ENCODE measurements at places on chromosomes 1 and 21.

DNA sequence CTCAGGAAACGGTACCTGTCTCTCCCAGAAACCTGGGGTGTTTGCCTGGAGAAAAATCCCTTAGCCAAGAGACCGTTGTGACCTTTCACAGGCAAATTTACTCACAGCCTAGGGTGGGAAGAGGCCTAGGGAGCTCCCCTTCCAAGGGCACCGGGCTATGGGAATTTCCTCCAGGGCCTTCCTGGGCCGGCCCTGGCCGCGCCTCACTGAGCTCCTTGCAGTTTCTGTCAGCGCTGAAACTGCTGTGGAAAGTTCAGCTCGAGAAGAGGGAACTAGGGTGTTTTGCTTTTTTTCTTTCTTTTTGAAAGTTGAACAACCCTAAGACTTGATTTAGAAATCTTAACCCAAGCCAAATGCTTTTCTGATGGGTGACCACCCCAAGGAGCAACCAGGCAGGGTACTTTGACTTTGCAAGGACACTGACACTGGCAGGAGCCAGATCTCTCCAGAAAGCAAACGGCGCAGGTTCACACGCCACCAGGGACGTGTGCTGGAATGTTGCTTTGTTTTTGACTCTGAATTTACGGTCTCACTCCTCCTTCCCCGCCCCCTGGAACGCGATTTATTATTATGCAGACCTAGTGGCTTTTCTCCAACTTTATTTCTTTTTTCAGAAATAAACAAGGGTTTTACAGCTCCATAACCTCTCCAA lies 229.6 kb upstream of the JUN start:
- DNase-seq, result no peak

GRCh38 chr1:44652445-44653106 lies 21.7 kb downstream of the TMEM53 start:
- peak; percentile 84 for DNase-seq

- DNase-seq, result no peak
These were observed 23.5 kb upstream of the LMO4 start for GRCh38 chr1:87305151-87305550.

GRCh38 chr1:238789916-238790667 lies 596.3 kb upstream of the CHRM3 start:
- no peak for DNase-seq

DNA sequence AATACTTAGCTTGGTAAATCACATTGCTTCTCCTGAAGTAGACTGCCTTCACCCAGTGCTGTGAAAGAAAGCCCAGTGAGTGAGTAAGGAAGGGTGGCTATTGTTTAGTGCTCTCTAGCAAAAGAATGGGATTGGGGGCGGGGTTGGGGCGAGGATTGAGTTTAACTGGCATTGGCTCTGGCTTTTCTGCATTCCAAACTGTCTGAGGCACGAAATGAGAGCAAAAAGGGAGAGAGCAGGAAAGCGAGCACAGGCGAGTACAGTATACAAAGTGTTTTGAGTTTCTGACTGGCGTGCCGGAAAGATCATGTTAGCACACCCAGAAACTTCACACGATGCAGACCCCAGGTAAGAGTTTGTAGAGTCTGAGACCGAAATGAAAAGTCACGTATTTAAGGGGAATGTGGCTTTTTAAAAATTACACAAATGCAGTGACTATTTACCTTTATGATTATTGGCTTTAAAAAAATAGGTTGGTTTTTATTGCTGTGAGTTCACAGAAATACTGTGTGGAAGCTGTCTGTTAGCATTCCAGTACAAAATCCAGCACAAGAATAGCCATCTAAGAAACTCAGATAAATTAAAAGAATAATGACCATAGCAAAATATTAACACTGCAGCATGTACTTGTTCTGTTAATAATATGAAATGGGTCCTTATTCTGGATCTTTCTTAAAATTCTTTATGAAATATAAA lies 155.4 kb downstream of the CLEC20A start:
- no peak for DNase-seq

GRCh38 chr1:73029571-73029970 lies 747.2 kb upstream of the NEGR1 start:
- no peak for DNase-seq

- DNase-seq, result no peak
These were observed 218.9 kb downstream of the CRB1 start for GRCh38 chr1:197486946-197487345.

DNA sequence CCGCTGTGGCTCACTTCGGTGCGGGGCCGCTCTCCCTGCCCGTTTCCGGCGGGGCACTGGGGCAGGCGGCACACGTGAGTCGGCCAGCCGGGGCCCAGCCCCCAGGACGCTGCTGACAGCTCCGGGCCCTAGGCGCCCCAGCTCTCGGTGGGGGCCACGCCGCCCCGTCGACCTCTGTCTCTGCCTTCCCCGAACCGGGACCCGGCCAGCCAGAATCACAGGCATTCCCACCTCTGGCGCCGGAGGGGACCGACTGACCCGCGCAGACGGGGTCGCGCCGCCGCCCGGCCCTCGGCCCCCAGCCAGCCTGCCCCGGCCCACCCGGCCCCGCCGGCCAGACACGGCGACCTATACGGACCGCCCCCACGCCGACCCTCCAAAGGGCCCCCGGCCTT lies 755 bp downstream of the SCMH1 start:
- DNase-seq, result peak; percentile 73

DNA sequence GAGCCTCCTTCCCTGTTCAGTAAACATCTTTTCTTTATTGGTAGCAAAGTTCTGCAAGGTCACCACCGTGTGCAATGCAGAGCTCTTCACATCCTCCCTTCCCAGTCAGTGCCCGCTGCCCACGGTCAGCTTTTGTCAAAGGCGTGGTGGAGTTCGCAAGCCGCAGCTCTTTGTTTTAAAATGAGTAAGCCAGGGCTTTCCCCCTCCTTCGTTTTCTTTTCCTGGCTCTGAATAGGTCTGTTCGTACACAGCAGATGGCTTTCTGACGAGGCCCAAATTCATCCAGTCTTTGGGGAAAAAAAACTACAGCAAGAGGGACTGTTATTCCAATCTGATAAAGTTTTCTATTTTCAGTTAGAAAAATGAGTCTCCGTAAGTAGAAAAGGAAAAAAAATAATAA lies 153.2 kb downstream of the LRIG2 start:
- no peak for DNase-seq

GRCh38 chr1:208077232-208078075 lies 166.5 kb upstream of the CD34 start:
- peak; percentile 56 for DNase-seq

DNA sequence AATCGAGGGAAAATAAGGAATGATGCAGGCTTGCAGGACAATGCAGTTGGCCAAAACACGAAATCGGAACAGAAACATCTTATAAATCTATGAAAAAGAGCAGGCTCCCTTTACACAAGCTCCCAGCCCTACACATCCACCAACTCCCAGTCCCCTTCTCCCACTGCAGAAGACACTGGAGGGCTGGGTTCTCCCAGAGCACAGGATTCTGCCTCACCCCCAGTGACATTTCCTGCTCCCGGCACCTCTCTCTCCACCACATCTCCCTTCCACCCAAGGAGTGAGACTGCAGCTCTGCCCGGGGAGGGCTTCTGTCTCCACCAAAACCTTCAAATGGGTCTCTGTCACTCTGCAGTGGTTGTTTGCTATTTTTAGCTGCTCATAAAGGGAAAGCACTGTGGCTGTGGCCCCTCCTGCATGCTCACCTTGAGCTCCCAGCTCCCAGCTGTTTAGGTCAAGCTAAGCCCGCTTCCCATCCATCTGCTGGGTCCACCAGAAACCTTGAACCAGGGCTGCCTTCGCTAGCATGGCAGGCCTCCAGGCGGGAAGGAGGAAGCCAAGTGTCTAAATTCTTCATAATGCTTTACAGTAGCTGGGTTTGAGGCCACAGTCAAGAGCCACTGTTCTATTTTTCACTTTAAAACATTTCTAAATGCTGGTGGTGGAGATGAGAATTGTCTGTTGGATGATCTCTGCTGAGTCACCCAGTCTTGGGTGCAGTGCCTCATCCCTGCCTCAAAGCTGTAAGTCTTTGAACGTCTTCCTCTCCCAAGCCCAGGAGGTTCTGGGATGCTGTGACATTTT lies 3.3 kb upstream of the C2CD2 start:
- DNase-seq, result peak; percentile 28

GRCh38 chr1:35640380-35641232 lies 720 bp downstream of the PSMB2 start:
- DNase-seq, result no peak

- DNase-seq, result no peak
These were observed 2.6 kb upstream of the DVL1 start for GRCh38 chr1:1351511-1352427.

DNA sequence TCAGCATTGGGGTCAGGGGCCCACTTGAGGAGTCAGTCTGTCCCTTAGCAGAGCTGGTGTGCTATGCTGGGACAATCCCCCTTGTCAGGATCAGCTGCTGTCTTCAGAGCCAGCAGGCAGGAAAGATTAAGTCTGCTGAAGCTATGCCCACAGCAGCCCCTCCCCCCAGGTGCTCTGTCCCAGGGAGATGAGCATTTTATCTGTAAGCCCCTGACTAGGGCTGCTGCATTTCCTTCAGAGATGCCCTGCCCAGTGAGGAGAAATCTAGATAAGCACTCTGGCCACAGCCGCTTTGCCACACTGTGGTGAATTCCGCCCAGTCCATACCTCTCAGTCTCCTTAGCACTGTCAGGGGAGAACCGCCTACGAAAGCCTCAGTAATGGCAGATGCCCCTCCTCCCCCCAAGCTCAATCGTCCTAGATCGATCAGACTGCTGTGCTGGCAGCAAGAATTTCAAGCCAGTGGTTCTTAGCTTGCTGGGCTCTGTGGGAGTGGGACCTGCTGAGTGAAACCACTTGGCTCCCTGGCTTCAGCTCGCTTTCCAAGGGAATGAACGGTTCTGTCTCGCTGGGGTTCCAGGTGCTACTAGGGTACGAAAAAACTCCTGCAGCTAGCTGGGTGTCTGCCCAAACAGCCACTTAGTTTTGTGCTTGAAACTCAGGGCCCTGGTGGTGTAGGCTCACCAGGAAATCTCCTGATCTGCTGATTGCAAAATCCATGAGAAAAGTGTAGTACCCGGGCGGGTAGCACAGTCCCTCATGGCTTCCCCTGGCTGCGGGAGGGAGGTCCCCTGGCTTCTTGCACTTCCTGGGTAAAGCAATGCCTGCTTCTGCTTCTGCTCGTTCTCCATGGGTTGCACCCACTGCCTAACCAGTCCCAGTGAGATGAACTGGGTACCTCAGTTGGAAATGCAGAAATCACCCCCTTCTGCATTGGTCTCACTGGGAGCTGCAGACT lies 25.1 kb upstream of the TP53BP2 start:
- no peak for DNase-seq

GRCh38 chr1:234963180-234963903 lies 165.3 kb downstream of the TOMM20 start:
- peak; percentile 98 for DNase-seq

Data from natural killer cell treated with Interleukin-12 subunit alpha and Interleukin-12 subunit beta and Interleukin-15 and Interleukin-18, amount 100 ng/mL, for 72 hours (primary cell).